Caki2 (cell line): ENCODE measurements at places on chromosomes 3 and 15. TPM values are rescaled to one million over a fixed set of nuclear protein-coding genes. Genes with fewer than 3 reads are reported as not detected.

Gene MNS1
- total RNA-seq, result 1.1 and 4.2 TPM in 2 replicates

Gene CCR8
- total RNA-seq, result not detected in 2 replicates

Gene CPB1
- not detected in 2 replicates for total RNA-seq

Gene TMCO5A
- not detected in 2 replicates for total RNA-seq

Gene ZNF774
- total RNA-seq, result 0.17 and 3.7 TPM in 2 replicates
